ENCODE measurements at places on chromosomes 2 and 18.

GRCh38 chr18:58241877-58242276, 197.9 kb downstream of the NEDD4L start:
- peak; percentile 39 for DNase-seq

- DNase-seq = peak; percentile 23
Observed at GRCh38 chr2:19357402-19358241, 801 bp downstream of the OSR1 start.

- no peak for DNase-seq
Observed at GRCh38 chr2:118940486-118941120, 1.4 kb upstream of the MARCO start.

DNA sequence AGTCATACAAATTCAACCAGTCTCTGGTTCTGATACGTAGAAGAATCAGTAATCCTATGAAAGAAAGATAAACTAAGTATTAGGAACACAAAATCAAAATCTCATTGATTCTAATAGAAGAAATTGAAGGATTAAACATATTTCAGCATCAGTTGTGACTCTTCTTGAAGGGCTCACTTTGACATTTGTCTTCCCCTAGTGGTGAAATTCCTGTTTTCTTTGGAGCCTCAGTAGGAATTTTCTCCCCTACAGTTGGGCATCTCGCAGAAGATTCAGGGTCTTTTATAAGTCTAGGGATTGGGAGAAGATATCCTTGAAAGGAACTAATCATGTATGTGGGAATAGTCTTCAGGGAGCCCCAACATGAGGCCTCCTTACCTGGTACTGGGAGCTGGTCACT, 2.8 kb upstream of the CRYGB start:
- DNase-seq = no peak

- no peak for DNase-seq
Observed at GRCh38 chr18:46320297-46320696, 216.1 kb downstream of the HAUS1 start.

DNA sequence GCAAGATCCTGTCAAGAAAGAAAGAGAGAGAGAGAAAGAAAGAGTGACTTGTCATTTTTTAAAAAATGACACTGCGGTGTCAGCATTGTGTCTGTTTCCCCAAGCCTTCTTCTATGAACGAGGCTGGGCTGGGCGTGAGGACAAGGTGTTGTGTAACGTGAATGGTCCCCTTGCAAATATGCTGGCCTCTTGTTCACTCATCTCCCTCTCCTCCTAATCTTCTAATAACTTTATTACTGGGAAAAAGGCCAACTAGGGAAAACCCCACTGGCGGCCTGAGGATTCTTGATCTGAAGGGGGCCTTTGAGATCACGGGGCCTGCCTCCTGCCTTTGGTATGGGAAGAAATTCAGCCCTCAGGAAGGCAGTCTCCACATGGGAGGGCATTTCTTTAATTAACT, 163.1 kb downstream of the MIB1 start:
- no peak for DNase-seq

DNA sequence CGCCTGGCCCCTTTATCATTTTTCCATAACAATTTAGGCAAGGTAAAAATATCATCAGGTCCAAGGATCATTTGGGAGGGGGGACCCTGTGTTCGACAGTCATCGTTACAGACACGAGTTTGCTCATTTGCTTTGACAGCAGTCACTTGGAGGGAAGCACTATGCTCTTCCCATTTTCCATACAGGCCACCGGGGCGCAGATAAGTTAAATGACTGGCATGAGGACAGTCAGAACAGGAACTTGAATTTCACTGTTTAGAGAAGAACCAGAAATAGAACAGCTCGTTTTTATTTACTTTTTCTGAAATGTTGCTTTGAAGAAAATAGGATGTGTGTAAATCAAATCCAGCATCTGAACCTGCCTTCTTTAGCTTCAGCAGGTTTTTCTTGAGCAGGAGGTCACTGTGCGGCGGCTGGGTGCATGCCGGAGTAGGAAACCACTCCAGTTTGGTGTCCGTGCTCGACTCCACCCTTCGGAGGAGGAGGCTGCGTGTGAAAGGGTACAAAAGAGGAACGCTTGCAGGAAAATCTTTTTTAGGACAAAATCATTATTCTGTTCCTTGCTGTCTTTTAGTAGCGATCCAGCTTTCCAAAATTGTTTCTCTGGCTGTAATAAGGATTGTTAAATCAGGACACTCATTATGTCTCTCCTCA, 15.2 kb downstream of the NPAS2 start:
- DNase-seq = no peak

DNA sequence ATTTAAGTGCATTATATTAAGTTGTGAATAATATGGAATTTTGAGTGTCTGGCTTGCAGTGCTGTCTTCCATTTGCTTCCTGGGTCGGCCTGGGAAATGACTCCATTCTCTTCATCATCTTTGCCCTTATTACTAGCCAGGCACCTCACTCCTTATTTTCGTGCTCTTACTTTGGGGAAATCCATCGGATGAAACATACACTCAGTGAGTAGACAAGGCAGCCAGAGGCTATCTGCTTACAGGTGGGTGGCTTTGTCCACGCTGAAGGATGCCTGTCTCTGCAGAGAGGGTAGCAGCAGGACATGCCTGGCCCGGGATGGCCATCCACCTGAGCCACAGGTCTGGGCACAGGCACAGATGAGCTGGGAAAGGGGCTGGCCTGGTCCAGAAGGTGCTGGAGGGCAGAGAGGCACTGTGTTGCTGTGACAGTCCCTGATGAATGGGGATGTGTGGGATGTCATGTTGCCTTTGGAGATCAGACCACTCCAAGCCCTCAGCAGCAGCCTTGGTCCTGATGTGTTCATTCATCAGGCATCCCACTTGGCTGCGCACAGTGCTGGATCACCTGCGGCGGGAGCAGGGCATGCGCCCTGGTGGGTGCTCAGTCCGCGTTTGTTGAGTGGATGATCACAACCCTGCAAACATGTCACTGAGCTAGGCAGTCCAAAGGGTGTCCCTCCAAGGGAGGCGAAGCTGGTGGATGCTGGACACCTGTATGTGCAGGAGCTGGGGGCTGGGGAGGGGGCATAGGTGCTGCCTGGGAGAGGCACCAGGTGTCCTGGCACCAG, 236.0 kb downstream of the LDLRAD4 start:
- no peak for DNase-seq

GRCh38 chr18:68874361-68874760, 76.5 kb downstream of the CCDC102B start:
- no peak for DNase-seq

DNA sequence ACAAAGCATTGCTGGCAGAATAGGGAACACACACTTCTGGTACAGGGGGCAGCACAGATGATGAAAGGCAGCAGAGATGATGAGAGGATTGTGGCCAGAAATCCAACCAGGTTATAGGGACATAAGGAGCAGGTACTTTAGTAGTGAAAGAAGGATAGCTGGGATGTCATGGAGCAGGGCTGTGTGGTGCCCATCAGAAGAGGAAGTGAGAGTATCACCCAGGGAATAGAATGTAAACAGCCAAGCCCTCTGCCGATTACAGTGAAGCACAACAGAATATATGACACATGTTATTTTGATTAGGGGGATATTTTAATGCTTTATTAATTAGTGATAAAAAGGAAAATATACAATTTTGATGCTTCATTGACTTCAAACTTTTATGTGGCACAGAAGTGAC, 883.4 kb upstream of the CDH2 start:
- no peak for DNase-seq

- no peak for DNase-seq
Observed at GRCh38 chr2:239186516-239187357, 214.1 kb downstream of the HDAC4 start.
